ENCODE measurements at places on chromosomes 6 and 20. TPM values are rescaled to one million over a fixed set of nuclear protein-coding genes. Genes with fewer than 3 reads are reported as not detected.

Gene PRL
- not detected for total RNA-seq

Gene LRP11
- total RNA-seq: 27.5 TPM

Gene ADGB
- not detected for total RNA-seq

Gene SHLD1
- 7.4 TPM for total RNA-seq

Gene CAP2
- 13.0 TPM for total RNA-seq

Gene APOBEC2
- not detected for total RNA-seq

Gene CPXM1
- not detected for total RNA-seq

Gene UCKL1
- total RNA-seq: 24.4 TPM

Gene UBE2J1
- 16.4 TPM for total RNA-seq

Gene HDGFL1
- total RNA-seq: not detected

Gene CTSA
- total RNA-seq: 112 TPM

Gene MROH8
- total RNA-seq: 1.7 TPM

Gene OPRM1
- total RNA-seq: not detected

Gene CALHM4
- not detected for total RNA-seq
